ENCODE measurements at places on chromosomes 11 and 22. TPM values are rescaled to one million over a fixed set of nuclear protein-coding genes. Genes with fewer than 3 reads are reported as not detected.
A peak's percentile ranks its signal among the peaks of the same experiment; 100 is the strongest.

- no peak for DNase-seq
Measured at GRCh38 chr22:37291559-37292298, 9.4 kb downstream of the CYTH4 start.

DNA sequence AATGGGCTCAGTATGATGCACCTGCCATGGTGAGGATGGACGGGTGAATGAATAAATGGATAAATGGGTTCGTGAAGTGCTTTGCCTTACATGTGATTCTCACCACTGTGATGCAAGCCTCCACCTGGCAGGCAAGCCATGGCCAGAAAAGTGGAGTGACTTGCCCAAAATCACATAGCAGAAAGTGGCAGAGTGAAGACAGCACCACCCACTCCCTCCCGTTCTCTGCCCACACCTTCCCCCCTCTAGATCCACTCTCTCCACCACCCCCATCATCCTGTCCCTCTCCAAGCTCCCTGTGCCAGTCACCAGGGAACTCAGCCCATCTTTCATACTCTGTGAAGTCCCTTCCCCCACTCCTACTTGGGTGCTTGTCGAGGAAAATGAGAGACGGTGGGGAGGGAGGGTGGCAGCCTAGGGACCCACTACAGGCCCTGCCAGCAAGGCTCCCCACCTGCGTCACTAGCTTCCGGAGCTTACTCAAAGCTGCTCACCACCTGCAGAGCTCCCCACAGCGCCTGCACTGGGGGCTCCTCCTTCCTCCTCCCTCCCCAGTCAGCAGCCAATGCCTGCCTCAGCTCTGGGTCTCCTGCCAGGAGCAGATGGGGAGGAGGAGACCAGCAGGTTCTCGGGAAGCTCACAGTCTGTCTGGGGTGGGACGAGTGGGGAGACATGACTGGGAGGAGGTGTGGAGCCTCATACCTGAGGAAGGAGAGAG lies 82.3 kb downstream of the PDE2A start:
- peak; percentile 33 for DNase-seq

DNA sequence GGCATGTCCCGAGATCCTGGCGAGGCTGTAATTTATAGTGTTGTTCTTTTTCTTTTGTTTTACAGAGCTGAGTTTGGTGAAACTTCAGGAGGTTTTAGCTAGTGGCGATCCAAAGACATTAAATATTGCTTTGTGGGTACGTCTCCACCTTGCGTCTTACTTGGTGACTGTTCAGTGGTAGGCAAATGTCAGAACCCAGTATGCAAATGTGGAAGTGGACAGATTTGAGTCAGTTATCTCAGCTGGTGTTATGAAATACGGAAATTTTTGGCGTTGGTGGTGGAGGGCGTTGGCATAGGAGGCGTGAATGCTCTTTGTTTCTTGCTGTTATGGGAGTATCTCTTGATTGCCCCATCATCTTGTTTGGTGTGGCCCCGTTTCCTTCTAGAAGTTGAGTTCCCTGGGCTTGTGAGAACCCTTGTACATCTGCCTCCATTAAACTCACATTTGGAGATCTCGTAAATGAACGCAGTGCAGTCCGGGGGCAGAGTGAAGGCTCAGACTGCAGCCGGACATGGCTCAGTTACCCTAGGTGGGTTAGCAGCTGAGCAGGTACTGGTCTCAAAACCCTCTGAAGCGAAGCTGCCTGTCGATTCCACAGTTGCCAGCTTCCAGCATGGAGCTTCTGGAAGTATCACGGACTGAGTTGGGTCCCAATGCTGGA lies 39.9 kb downstream of the PTPRJ start:
- peak; percentile 38 for DNase-seq

DNA sequence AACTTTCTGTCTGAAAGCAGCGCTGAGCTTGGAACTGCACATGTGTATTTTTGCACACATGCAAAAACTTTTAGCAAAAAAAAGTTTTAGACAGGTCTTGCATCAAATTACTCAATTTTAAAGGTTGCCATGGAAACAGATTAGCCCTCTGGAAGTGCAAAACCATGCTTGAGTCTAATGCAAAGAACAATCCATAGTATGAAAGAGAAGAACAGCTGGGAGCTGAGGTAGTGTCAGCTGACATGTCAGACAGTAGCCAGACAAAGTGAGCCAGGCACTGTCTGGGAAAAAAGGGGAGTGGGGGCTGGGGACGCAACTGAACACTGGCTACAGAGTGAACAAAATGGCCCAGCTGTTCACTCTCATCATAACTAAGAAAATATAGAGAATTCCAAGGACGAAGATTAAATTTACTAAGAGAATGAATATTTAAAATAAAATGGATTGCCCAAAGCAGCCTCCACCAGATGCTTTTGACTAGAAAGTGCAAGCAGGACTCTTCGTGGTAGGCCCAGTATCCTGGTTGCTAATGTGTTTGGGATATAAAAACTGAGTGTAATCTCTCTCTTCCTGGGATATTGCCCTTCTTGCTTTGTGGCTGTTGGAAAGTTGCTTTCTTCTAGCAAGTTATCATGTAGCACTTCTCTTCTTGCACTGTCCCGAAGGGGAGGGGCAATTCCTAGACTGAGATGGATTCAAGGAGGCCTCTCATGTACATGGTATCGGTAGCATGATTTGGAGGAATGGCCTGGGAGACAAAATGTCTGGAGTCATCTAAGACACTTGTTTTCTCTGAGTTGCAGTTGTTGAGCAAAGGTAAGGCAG lies 434.1 kb upstream of the FAT3 start:
- no peak for DNase-seq

DNA sequence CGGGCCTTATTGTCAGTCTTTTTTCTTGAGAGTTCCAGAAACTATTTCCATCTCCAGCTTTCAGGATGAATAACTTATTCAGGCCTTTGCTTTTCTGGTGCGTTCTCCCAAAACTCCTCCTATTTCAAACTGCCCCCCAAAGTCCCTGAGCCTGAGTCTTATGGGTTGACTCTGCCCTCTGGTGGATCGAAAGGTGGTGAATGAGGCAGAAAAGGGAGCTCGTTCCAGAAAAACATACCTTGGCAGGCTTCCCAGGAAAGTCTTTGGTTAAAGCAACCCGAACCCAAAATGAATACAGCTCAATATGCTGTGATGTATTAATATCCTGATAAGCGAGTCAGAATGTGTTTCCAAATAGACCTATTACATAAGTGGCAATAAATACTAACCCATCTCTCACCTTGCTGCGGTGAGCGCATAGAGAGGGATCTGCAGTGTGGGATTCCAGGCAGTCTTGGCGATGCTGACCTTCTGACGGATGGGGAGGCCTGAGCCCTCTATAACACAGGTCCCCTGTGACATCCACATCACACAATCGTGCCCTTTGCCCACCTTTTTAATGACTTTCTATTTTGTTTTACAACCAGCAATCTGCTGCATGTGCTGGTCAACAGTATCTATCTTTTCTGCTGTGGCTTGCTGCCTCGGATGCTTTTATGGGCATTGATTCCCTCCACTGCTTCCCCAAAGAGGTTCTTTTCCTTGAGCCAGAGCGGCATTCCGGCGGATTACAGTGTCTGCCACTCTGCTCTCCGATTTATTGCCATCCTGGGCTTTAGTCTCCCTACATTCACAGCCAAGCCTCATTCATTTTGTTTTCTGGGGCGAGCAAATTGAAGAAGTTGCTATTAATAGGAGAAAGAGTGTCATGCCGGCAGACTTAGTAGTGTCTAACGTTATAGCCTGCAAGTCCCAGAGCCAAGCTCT lies 756.8 kb downstream of the NTM start:
- DNase-seq: no peak

The POU2AF3 gene
- 0.39 TPM for total RNA-seq

The OR2D2 gene
- 0.56 TPM for total RNA-seq

- DNase-seq: no peak
Measured at GRCh38 chr11:34727228-34727737, 106.4 kb downstream of the EHF start.

The SMPD1 gene
- 8.5 TPM for total RNA-seq

- DNase-seq: no peak
Measured at GRCh38 chr11:95157824-95158223, 68.2 kb downstream of the ENDOD1 start.

DNA sequence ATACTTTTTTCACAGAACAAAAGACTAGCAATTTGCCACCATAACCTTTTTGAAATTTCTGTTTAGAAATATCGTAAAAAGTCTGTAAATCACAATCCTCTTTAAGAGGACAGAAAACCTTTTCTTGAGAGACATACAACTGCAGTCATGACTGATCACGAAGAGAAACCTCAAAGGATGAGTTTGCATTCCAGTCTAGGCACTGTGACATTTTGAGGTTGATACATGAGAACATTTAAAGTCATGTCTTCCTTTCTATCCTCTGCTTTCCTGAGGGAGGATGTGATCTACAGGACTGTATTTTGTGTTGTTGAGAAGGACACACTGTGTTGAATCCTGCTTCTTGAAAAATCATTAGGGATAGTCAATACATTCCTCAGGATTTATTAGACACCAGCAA lies 476.7 kb upstream of the CCDC179 start:
- no peak for DNase-seq

The MS4A12 gene
- total RNA-seq: not detected

- DNase-seq: no peak
Measured at GRCh38 chr11:6321961-6322362, 1.7 kb upstream of the CAVIN3 start.

GRCh38 chr11:61911701-61912529 lies 5.5 kb downstream of the RAB3IL1 start:
- no peak for DNase-seq
